RKO (cell line): ENCODE measurements at places on chromosomes 4 and X.

DNA sequence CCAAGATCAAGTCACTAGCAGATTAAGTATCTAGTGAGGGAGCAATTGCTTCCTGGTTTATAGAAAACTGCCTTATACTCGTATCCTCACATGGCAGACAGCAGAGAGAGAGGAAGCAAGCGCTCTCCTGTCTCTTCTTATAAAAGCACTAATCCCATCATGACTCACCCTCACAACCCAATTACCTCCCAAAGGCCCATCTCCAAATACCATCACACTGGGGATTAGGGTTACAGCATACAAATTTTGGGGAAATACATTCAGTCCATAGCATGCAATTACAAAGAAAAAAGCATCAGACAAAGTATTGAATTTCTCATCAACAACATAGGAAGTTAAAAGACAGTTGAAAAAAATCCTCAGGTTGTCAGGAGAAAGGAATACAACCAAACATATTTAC, 292.6 kb downstream of the IQCM start:
- DNase-seq, result no peak

DNA sequence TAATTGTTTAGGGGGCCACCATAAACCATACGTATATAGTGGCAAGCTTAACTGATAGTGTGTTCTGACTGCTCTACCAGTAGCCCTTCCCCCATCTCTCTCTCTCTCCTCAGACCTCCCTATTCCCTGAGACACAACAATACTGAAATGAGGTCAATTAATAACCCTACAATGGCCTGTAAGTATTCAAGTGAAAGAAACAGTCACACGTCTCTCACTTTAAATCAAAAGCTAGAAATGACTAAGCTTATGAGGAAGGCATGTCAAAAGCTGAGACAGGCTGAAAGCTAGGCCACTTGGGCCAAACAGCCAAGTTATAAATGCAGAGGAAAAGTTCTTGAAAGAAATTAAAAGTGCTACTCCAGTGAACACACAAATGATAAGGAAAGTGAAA, 78.0 kb downstream of the PRDM5 start:
- DNase-seq, result no peak

DNA sequence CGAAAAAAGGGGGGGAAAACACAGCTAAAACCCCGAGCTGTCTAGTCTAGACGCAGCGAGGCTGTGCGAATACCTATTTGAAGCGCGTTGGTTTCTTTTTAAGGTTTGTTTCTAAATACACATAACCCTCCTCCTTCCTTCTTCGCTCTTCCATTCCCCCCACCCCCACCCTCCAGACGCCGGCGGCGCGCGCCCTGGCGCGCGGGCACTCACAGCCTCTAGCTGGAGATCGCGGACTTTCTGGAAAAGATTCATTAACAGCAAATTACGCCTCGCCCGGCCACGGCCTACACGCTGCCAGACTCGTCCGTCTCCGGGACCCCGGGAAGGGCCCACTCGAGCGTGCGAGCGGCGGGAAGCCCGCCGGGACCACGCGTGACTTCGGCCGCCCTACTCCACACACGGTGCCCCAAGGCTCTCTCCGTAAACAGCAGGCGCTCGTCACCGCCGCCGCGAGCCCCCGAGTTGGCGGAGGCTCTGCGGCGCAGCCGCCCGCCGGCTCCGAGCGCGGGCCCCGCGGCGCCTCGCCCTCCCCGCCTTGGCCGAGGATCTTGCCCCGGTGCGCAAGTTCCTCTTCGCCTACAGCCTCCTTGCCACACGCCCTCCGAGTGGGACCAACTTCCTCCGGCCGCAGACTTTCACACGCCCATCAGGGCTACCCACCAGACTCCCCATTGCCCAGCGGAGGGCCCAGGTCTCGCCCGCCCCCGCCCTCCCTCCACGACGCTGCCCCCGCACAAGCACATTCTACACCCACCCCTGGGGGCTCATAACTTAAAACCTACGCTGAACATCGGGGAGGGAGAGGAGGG, 2.0 kb downstream of the BCOR start:
- DNase-seq, result peak; percentile 20

DNA sequence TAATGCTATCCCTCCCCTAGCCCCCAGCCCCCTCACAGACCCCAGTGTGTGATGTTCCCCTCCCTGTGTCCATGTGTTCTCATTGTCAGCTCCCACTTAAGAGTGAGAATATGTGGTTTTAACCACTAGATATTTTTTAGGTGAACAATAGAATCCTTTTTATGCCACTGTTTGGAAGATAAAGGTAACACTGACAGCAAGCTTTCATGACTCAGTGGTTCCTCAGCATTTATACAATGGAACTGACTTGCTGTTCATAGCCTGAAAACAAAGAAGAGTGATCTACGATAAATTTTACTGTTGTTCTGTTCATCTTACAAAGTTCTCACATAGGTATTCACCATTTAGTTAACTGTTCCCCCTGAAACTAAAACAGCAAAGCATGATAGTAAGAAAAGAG, 147.8 kb downstream of the ARHGAP10 start:
- no peak for DNase-seq

GRCh38 chr4:30605616-30606190, 114.5 kb upstream of the PCDH7 start:
- no peak for DNase-seq

- no peak for DNase-seq
Observed at GRCh38 chr4:54913751-54914526, 211.5 kb downstream of the KDR start.

DNA sequence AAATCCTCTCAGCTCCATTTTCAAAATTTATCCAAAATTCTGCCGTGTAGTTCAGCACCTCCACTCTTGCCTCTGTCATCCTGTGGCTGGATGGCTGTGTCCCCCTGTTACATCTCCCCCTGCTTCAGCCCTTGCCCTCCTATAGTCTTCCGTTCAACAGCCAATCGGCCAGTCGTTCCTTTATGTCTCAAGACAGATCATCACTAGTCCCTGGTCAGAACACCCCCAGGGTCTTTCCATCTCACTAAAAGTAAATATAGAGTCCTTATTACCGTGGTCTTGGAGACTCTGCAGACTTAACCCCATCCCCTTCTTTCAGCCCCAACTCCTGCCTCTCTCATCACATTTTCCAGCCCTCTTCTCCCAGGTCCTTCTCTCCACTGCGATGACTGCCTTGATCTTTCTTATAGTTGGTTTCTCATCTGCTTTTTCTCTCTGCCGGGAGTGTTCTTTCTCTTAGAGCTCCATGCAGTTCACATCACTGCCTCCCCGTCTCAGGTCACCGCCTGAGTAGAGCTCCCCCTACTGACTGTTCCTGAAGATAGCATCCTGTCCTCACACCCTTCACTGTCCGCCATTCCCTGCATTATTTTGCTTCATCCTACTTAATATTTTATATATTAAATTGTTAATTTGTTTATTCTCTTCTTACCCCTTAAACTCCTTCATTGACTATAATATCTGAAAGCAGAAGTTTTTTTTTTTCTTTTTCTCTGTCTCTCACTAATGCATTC, 736.9 kb upstream of the MAGEB2 start:
- peak; percentile 24 for DNase-seq

DNA sequence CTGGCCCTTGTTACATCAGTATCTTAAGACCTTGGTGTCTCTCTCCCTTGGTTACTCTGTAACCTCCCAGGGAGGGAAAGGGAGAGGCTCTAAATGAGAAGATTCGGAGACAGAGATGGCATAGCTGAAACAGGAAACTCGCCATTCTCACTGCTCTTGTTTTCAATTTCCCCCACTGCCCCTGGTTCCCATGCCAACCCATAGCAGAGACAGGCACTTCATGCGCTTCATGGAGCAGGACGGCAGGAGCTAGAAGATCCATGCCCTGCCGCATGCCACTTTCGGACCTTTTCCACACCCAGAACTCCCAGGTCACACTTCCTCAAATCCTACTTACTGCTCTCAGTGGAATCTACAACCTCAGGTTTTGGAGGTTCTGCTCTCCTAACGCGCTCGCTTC, 3.1 kb downstream of the ZMYM3 start:
- DNase-seq, result no peak

GRCh38 chr4:188109157-188109755, at the start of gene TRIML2:
TSS of gene TRIML2 (minus strand) at chr4:188109603. CDS start at chr4:188105368, 4,235 bp downstream.
- no peak for DNase-seq

DNA sequence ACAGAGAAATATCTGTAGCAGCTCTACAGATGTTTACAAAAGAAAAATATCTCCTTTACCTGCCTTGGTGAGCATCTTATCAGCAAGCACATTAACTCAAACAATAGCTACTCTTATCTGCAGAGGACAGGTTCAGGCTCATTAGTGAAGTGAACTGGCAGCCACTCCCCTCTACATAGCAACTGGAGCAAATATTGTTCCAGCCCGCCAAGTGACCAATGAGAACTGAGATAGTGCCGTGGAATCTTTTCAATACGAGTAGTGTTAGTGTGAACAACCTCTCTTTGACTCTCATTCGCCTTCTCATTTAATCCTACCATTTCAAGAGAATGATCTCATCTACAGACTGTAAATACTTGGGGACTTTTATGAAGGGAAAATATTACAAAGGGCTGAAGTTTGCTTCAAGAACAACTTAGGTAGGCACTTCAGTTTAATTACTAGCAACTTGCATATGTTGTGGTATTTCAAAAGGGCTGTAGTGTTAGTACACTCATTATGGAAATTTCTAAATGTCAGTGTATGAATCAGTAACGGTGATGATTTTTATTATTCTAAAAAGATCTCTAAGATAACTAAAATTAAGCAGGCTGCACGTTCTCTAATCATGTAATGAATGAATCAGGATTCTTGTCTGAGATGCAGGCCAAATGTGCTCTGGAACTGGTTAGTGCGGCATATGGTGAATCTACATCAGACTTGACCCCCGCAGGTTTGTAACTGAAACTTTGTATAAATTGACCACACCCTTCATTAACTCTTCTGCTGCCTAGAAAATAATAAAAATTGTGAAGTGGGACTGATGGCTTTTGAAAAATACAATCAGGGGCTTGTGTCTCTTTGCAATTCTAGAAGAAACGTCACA, 72.4 kb downstream of the PALLD start:
- no peak for DNase-seq

DNA sequence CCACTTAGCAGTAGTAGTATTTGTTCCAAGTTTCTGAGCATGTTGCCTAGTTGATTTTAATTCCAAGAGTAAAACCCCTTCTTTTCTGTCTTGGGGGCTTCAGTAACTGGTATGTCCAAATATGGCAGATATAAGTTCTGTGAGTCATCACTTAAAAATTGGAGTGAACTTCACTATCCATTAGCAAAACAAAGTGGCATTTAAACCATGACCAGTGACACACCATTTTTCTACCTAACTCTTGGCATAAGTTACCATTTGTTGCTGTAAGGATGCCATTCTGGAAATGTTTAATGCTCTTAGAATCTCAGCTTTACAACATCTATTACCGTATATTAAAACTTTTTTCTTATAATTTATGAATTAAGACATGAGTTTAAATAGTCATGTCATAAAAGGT, 102.0 kb downstream of the CBR4 start:
- DNase-seq, result peak; percentile 4

DNA sequence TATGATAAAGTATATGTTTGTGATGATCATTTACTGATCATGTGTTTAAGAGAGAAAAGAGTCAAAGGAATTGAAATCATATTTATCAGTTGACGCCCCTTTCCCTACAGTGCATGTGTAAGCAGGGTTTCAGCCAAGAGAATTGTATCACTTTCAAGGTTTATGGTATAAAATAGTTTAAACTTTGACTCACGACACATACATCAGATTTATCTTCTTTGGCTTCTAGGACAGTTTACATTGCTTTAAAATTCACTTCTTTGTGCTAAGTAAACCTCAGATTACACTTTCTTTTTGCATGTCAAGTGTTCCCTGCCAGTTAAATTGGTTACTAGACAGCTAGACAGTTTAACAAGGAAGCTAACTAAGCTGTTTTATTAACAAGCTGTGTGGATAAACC, 86.3 kb upstream of the MYOZ2 start:
- DNase-seq, result no peak

DNA sequence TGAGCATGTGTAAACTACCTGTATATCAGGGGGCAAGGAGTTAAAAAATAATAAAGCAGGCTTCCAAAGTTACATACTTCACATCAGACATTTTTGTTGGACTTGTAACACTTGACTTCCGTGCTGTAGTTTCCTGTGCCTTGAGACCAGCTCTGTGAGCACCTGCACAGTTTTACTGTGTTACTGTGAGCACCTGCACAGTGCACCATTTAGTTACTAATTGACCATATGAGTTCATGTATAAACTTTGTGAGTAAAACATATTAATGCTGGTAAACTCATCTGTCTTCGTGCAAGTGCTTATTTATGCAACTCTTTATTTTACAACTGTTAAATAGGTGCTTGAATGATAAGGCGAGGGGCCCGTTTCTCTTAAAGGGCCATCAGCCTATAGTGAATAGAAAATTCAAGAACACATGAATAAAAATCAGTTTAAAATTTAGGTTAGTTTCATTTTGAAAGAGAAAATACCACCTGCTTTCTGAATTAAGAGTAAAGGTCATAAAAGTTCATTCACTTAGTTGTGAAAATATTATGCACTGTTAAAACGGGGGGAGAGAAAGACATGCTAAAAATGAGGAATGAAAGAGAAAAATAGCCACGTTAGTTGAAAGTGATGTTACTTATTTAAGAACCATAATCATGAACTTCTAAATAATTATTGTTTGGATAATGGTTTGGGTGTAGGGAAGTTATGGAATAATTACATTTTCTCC, 42.4 kb downstream of the USP9X start:
- no peak for DNase-seq

GRCh38 chr4:174757736-174758135, 71.3 kb downstream of the GLRA3 start:
- no peak for DNase-seq

- DNase-seq, result no peak
Observed at GRCh38 chr4:88674979-88675378, 22.6 kb downstream of the NAP1L5 start.

DNA sequence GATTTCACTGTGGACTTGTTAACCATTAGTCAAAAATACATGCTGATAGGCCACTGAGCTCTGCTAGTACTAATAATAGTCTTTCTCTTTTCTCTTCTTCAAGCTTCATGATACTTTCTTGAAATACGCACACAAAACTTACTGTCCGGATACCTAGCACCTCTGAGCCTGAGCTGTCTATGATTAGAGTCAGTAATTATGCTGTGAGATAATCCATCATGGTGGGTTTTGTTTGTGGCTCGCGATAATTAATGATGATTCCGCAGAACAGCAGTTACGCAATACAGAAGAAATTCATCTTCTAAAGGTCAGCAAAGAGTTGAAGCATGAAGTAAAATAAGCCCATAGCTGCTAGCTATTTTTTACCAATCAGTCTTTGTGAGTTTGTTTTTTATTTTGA, 511.5 kb upstream of the GALNT7 start:
- no peak for DNase-seq

DNA sequence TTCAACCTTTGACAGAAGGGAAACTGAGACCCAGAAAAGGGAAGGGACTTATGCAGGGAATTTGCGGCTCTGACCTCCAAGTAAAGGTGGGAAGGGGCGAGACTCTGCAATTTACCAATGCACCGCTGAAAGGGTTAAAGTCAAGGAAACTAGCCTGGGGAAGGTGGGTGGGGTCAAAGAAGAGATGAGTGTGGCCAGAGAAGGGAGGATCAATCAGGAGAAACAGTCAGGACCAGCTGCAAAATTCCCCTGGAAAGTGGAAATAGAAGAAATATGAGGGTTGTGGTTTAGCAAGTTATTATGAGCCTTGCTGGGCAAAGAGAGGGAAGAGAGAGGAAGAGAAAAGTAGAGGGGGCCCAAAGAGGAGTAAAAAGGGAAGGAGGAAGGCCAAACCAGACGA, 30.5 kb downstream of the STARD8 start:
- DNase-seq, result no peak
